Stimulated activated naive CD8-positive, alpha-beta T cell treated with anti-CD3 and anti-CD28 coated beads, Interleukin-15, Interleukin-2, amounts not matched to agents 100 U/mL and 50 U/mL, for 24 hours (primary cell): ENCODE measurements at places on chromosomes 2 and 18.

DNA sequence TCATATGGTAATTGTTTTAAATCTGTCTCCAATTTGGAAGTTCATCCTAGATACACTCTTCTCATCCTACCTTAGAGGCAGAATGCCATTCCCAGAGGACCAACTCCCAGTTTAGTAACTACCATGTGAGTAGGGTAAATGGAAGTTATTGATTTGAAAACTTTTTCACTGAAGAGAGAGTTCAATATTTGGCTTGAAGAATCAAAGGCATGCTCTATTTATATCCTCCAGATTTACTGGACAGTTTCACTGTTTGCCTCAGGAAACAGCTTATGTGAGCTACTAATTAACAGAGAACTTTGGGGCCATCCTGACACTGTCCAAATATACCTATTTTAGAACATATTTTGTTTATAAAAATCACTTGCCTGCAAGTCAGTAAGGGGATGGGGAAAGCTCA lies 607.2 kb upstream of the GYPC start:
- DNase-seq: no peak

DNA sequence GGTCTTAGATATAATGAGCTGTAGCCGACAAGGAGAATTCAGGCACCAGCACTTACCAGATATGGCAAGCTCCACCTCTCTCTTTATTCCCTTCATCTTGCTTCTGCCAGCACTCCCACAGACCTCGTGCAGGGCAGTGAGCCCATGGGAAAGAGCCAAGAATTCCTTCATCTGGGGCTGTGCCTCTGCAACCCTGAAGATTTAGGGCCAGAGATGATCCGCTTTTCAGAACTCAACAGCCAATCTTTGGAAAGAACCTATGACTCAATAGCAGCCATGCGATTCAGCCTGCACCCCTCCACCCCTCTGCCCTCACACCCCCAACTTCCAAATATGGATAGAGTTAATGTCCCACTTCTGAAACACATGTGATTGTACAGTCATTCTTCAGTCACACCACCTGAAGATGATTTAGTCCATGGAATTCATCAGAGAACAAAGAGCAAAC lies 533.7 kb upstream of the TNP1 start:
- no peak for DNase-seq

DNA sequence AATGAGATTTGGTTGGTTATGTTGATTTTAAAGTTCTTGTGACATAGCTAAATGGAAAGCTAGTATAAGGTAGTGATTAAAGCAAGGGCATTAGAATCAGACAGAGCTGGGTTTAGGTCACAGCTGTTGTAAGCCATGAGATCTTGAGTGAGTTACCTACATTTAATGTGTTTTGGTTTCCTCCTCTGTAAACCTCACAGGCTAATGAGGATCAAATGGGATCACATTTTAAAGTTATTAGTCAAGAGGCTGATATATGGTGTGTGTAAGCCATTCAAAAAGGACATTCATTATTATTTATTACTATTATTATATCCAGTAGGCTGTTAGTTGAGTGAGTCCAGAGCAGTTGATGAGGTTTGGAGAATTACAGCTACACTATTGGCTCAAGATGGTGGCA lies 416.2 kb downstream of the IRS1 start:
- no peak for DNase-seq

DNA sequence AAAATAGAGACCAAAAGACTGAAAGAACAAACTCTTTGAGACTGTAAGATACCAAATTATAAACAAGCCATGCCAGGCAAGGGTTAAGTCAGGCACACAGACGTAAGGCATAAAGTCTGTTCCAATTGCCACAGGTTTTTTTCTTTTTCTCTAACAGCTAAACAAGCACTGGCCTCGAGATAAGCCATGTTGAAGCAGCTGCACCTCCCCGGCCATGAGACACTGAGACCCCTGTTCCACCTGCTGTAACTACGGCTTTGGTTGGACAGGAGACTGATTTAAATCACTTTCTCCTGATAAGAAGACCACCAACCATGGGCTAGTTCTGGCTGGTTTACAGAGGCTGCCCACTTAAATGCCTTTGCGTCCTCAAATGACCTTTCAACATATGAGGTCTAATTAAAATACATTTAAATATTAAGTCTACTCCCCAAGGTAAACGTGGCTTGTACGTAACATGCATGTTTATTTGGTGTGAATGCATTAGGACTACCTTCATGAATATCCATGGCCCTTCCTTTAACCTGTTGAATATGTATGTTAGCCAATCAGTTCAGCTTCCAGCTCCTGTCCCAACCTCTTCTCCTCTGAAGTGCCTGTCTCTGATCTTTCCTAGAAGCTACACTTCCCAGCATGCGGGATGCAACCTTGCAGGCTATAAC lies 117.2 kb downstream of the CMPK2 start:
- no peak for DNase-seq

DNA sequence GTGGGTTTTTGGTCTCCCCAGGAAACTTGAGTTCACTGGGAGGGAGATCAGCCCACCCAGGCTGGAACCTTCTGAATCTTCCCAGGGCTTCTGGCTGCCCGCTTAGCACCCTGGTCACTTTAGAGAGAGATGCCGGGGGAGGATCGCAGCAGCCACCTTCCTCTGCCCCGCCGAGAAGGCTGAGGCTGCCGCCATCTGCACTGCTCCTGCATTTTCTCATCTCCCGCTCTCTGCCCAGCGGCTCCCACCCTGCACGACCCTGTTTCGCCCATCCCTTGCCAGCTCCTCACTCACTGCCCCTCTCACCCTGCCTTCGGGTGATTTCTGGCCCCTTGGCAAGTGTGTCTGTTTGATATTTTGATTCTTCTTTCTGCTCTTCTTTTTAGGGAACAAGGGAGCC lies 82.6 kb upstream of the ATG16L1 start:
- no peak for DNase-seq

DNA sequence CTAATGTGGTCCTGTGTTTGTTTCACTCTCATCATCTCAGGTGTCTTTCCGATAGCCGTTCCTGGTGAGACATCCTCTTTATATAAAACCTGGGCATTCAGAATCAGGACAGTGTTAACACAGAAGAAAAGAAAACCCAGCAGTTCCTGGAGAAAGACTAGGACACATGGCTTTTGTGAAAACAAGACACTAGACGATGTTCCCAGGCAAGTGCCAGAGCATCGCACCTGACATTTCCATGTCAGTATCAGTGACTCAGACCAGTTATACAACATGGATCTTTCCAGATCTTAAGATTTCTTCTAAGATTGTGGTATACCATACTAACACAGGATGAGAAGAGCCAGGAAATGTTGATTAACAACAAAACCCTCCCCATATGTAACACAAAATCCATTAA lies 96.5 kb downstream of the RIF1 start:
- DNase-seq: no peak

DNA sequence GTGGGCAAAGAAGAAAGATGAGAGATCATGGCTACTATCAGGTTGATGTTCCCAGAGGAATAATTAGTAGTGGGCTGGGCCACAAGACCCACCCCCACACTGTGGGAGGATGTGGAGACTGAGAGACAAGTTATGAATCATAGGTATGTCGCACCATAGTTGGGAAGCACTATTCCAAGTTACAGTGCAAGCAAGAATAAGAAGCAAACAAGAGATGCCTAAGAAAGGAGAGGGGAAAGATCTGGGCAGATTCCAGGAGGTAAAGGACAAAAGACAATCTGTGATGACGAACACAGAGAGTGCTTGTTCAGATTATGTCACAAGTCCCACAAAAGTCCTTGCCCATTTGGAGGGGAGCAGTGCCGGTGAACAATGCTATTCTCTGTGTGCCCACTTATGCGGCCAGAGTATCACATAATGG lies 56.6 kb downstream of the FAM228A start:
- DNase-seq: no peak

- DNase-seq: no peak
Observed at GRCh38 chr18:33540392-33540791, 37.6 kb upstream of the ASXL3 start.

- no peak for DNase-seq
Observed at GRCh38 chr2:71974846-71975245, 172.8 kb downstream of the CYP26B1 start.

DNA sequence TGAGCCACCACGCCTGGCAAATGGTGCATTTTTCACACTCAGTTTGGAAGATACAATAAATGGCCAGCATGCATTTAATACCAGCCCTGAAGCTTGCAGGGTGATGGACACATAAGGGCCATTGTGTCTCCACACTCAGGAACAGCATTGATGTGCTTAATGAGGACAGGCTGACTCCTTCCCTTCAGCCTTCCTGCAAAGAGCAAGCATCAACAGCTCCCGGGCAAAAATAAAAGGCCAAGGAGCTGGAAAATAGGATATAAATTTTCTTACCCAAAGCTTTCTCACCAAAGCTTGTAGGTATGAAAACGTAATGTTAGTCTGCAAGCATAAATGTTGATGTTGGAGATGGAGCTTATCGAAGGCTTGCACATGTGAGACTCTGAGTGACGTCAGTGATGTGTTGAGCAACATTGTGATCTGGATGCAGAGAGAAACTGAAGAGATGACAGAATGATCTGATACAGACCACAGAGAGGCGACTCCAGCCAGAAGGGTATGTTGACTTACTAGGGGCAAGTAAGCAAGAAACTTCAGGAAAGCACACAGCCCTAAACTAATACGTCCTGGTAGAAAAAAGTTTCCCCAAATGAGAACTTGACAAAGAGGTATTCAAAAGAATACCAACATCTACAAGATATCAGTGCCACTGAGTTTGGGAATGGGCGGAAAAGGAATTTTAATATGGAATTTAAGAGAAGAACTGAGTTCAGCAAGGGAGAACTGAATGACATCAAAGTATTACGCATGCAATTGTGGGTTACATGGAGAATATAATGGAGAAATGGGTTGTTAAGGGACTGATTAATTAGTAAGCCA lies 256.5 kb downstream of the TGIF1 start:
- no peak for DNase-seq

GRCh38 chr2:159595410-159596046 lies 20.8 kb downstream of the BAZ2B start:
- no peak for DNase-seq

- no peak for DNase-seq
Observed at GRCh38 chr2:137689549-137689948, 274.7 kb upstream of the HNMT start.

- DNase-seq: no peak
Observed at GRCh38 chr2:100401268-100401667, 16.2 kb downstream of the CHST10 start.

GRCh38 chr2:32732912-32733472 lies 105.1 kb downstream of the TTC27 start:
- DNase-seq: no peak

- DNase-seq: no peak
Observed at GRCh38 chr2:128279009-128279408, 39.7 kb downstream of the HS6ST1 start.

DNA sequence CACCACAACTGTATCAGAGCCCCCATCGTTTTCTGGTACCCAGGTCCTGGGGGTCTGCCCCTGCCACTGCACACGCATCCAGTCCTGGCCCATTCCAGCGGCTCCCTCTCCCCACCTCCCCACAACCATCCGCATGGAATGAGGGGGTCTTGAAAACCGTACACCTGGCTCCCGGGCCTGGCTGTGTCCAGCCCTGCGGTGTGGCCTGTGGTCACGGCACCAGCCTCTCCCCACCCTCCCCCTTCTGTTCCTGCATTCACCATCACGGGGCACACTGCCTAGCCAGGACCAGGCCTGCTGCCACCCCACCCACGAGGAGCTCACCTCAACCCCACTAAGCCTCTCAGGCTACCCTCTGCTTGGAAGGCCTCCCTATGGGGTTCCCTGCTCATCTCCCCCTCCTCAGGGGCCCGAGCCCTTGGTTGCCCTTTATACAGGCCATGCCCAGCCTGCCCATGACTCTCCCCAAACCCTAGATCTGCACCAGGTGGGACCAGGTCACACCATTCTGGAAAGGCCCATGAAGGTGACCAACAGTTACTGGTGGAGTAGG lies 11.4 kb downstream of the GPR35 start:
- no peak for DNase-seq

DNA sequence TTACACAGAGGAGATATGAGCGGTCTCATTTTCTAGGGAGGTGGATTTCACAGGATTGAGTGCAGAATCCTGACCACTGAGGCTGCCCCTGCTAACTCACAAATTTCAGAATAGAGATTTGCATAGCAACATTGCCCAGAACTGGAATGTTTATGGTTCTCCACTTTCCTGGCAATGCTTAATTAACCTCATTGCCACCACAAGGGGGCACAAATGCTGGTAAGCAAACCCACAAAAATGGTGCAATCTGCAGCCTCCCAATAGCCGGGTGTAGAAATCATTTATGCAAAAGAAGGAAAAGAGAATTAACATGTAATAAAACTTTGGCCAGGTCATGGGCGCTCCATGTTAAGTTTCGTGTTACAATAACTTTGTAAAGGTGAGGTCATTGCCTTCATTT lies 112.4 kb downstream of the CYRIA start:
- peak; percentile 17 for DNase-seq
